ENCODE measurements at places on chromosomes 3 and 15.

- no peak for DNase-seq
Measured at GRCh38 chr3:72299321-72299802, 514.4 kb upstream of the PROK2 start.

GRCh38 chr15:70345251-70346019 is 247.7 kb upstream of the TLE3 start:
- DNase-seq = no peak

- peak; percentile 55 for DNase-seq
Measured at GRCh38 chr3:128701342-128702212, 24.4 kb upstream of the RAB7A start.

DNA sequence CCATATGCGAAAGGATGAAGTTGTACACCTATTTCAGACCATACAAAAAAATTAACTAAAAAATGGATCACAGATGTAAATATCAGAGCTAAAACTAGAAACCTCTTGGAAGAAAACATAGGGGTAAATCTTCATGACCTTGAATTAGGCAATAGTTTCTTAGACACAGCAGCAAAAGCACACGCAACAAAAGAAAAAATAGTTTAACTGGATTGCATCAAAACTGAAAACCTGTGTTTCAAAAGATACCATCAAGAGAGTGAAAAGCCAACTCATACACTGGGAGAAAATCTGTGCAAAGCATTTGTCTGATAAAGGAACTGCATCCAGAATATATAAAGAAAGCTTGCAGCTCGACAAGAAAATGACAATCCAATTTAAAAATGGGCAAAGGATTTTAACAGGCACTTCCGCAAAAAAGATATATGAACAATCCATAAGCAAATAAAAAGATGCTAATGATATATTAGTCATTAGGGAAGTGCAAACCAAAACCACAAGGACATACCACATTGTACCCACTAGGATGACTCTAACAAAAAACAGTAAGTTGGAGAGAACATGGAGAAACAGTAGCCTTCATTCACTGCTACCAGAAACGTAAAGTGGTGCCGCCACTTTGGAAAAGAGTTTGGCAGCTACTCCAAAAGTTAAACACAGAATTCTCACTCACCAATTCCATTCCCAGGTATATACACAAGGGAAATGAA is 263.1 kb downstream of the ADAMTS17 start:
- no peak for DNase-seq

DNA sequence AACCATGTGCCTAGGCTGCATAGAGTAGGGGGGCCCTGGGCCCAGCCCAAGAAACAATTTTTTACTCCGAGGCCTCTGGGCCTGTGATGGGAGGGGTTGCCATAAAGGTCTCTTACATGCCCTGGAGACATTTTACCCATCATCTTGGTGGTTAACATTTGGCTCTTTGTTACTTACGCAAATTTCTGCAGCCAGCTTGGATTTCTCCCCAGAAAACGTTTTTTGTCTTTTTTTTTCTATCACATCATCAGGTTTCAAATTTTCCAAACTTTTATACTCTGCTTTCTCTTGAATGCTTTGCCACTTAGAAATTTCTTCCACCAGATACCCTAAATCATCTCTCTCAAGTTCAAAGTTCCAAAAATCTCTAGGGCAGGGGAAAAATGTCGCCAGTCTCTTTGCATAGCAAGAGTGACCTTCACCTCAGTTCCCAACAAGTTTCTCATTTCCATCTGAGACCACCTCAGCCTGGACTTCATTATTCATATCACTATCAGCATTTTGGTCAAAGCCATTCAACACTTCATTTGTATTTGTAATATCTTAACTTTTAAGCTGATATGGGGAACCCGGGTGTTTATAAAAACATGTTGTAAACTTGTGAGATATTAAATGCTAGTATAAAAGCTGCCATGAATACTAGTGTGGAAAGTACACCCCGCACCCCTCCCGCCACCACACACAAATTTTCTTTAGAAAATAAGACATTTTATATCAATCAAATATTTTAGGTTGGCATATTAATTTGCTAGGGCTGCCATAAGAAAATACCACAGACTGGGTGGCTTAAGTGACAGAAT is 56.0 kb upstream of the PLSCR4 start:
- DNase-seq = no peak

DNA sequence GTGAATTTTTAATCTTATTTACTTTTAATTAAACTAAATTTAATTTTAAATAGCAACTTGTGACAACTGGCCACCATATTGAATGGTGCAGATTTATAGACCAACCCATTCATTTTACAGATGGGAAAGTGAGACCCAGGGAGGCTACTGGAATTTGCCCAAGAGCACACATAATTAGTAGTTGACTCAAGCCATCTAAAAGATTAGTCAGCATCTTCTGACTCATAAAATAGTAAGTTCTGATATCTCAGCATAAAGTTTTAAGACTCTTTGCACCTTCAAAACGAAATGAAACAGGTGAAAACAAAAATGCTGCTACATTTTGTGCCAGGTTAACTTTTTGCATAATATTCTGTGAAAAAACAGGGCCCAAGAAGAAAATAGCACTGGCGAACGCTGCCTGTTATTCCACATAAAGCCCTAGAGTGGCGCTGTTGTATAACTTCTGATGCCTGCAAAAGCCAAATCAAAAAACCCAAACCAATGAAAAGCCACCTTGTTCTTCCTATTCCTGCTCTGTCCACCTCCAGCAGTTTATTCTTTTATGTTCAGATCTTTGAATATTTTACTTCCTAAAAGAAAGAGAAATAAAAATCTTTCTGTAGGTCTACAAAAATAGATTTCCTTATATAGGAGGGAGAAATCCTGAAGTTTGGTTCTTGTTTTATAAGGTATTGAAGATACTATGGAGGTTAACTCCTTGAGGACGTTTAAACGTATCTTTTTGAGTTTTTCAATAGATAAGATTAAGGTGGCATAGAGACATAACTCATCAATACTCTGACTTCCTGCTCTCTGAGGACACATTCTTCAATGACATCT is 62.8 kb downstream of the OTOL1 start:
- peak; percentile 77 for DNase-seq

DNA sequence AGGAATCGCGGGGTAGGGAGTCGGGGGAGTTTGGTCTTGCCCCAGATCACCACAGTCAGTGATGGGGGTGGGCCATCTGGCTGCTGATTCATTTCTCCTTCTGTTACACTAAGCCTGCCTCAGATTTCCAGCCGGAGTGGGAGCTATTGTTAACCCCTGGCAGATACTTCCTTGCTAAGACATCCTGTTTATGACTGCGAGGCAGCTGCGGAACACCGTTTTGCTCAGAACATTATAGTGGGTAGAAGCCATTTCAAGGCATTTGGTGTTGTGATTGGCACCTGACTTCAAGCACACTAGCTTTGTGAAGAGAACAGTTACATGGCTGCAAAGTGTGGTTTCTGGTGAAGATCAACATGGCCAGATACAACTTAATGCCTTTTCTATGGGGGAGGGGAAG is 73.8 kb downstream of the FLNB start:
- DNase-seq = no peak

GRCh38 chr3:52794612-52795099 is at the start of gene ITIH3:
TSS of gene ITIH3 (plus strand) at chr3:52794796. CDS start at chr3:52794804, 8 bp downstream.
- DNase-seq = no peak

DNA sequence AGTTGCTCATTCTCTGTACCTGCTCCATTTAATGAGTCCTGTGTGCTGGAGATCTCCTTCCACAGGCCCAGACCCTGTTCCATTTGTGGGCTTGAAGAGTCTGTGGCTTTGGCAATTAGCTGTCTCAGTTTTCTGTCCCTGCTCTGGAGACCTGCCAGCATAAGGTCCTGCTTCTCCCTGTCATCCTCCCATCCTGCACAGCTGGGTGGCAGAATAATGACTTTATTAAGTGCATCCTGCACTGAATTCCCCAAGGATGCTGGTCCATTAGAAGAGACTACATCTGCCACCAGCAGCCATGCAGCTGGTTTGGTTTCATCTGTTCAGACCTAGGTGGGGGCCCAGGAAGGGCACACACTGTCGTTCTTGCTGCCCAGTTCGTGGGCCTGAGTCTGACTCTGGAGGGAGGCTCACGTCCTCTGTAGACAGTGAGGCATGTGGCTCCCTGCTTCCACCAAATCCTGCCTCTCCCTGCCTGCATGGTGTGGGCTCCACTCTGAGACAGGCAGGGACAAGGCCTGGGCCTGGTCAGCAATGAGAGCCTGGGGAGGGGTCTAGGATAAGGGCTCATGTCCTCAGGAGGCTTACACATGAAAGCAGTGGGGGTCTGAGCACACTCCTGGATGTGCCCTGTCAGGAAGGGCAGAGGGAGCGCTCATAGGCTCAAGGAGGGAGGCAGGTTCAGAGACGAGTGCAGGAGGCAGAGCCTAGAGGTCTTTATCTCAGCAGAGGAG is 78.4 kb upstream of the PRR23E start:
- DNase-seq = peak; percentile 34

DNA sequence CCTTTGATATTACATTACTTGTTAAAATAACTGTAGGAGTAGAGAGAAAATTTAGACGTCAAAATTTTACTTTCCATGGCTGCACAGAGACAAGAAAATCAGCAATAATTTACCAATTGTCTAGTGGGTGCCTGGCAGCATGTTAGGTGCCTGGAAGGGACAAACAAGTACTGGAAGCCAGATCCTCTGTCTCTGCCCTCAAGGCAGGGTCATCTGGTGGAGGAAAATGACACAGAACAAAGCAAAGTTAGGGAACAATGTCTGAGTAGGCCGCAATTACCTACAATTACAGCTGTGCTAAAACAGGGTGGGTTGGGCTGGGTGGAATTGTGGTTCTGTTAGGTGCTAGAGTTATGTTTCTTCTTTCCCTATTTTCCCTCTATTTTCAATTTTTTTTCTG is 7.4 kb downstream of the CCDC174 start:
- DNase-seq = peak; percentile 32

DNA sequence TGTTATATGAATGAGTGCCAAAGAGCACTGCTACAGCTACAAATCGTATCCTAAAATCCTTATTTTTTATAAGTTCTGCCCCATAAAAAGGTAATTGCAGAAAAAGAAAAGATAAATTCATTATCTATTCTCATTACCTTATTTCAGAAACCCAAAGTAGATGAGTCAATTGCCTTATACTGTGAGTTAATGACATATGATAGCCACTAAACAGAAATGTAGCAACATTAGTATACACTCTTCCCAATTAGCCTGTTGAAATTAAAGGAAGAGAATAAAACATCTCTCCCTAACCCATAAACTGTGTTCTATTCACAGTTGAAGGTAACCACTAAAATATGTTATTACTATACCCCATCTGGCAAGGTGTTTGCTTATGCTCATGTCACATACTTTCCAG is 11.0 kb downstream of the TBL1XR1 start:
- no peak for DNase-seq

- no peak for DNase-seq
Measured at GRCh38 chr15:76664895-76665294, 240.2 kb downstream of the SCAPER start.

DNA sequence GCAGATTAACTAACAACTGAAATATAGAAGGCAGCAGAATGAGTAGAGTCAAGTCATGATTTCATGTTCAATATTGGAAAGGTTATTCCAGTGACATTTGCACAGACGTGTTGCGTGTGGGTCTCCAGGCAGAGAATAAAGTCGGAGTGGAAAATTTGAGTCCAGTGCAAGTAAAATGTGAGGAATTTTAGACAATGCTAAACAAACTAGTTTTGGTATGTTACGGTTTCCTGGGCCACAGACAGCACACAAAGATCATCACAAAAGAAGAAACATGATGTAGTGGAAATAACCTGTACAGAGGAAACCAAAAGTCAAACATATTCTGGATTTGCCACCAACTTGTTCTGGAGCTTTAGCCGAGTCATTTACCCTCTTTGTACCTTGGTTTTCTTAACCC is 367 bp downstream of the OR4F6 start:
- no peak for DNase-seq

- DNase-seq = no peak
Measured at GRCh38 chr15:47414207-47414606, 303.1 kb upstream of the SEMA6D start.

GRCh38 chr3:48372377-48372770 is 355 bp downstream of the FBXW12 start:
- DNase-seq = no peak

GRCh38 chr3:189902230-189903186 is 218.2 kb downstream of the P3H2 start:
- DNase-seq = no peak

- DNase-seq = no peak
Measured at GRCh38 chr3:9727041-9727595, 4.4 kb upstream of the BRPF1 start.

- no peak for DNase-seq
Measured at GRCh38 chr15:65558336-65558735, 28.1 kb downstream of the HACD3 start.

DNA sequence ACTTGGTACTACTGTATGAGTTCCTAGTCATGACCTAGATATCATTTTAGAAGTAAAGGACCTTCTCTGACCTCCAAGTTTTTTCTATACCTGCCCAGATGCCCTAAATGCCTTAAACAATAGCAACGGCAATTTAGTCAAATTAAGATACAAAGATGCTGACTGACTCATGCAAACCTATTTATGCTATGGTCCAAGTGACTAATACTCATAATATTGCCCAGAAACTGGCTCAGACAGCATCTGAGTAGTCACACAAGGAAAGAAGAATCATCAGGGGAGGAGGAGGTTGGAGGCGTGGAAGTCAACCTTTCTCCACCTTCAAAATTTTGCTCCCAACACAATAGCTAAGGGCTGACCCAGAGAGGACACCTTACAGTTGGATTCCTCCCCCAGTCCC is 6.8 kb downstream of the FYCO1 start:
- no peak for DNase-seq
